Stimulated activated CD8-positive, alpha-beta memory T cell treated with anti-CD3 and anti-CD28 coated beads, Interleukin-2, amount 100 ng/mL, for 1 hour (primary cell): ENCODE measurements at places on chromosomes 7 and 10.

- no peak for DNase-seq
These were observed 2.7 kb downstream of the STMP1 start for GRCh38 chr7:135665042-135665441.

DNA sequence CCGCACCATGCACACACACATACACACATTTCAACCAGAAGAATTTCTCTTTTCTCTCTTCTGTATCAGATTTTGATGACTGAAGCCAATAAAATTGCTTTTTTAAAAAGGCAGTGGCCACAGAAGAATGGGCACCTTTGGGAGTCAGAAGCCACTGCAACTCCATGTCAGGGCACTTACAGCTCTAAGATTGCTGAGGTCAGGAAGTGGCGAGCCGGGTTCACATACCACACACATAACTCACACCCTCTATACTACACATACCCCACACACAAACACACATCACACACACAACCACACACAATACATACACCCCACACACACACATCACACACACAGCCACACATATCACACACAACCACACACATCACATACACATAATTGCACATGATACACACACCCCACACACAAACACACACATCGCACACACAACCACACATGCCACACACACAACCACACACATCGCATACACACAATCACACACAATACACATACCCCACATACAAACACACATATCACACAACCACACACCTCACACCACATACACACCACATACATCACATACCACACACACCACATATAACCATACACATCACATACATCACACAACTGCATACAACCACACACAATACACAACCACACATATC lies 31.2 kb downstream of the GPRIN2 start:
- no peak for DNase-seq

- DNase-seq = no peak
These were observed 12.8 kb upstream of the FMC1 start for GRCh38 chr7:139328375-139328774.

DNA sequence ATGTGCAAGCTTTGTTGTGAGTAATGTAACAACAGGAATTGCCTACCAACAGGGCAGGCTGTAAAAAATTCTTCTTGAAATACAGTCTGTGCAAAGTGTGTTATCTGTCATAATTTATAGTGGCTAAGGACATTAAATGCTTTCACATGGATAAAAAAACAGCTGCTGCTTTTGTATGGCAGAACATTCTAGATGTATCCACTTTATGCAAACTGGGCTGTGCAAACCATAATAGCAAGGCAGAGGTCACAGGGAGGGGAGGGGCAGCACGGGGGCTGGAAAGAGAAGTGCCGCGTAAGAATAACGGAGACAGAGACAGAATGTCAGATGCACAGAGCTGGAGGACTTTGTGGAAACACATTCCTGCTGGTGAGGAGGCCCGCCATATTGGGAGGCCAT lies 86.1 kb downstream of the VOPP1 start:
- no peak for DNase-seq

DNA sequence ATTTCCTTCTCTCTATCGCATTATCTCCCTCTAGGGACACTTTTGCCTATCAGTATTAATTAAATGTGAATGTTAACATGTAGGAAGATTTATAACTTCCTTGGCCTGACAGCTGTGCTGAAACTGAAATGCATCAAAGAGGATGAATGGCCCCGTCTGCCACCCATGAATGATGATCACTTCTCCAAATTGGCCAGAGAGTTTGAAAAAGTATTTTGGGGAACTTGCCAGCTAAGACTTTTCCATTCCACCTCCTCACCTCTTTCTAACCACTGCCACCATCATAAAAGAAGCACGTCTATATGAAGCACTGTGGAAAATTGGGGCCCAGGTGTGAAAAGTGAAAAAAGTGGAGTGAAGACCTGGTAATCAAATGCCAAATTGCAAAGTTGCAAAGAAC lies 25.4 kb upstream of the ST8SIA6 start:
- DNase-seq = no peak

DNA sequence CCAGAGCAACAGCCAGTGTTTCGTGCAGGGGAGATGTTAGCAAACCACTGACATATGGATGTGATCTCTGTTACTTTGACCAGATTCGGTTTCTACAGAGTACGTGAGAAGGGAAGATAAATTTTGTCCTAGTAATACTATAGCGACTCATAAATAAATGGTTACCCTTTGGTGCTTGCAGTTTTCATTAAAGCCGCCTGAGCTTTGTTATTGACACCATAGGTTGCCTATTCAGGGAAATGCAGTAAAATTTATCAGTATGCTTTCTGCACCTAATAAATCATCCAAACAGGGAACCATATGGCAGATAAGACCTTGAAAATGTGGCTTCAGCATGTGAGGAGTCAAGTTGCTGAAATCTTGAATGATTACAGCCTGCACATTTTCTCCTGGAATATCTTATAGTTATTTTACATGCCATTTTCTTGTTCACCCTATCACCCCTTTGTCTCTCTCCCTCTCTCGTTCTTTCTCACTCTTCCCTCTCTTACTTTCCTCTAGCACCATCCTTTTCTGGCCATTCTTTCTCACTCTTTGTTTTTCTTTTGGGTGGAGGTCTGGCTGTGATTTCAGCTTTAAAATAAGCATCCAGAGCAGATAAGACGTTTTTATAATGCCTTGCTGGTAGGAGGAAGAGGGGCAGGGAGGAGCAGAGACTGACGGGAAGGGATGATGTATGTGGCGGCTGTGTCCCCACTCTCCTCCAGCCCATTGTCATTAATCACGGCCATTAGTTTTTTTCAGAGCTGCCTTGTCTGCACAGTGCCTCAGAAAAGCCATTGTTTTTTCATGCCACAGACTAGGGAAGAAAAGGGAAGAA lies 182.5 kb downstream of the LRMDA start:
- DNase-seq = no peak

DNA sequence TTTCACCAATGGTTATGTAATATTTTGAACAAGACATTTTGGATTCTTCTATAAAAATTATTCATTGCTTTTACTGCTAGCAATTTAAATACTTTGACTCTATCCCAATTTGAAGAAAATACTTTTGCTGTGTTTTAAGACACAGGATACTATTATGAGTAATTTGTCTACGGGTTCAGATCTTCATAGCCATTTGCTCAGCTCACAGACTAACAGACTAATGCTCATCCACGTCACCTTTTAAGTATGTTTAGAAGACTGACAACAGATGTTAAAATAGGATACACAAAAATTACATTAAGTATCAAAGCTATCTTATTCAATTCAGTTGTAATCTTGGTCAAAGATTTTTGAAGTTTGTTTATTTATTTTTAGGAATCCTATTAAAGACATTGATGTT lies 251.3 kb upstream of the CHRM2 start:
- no peak for DNase-seq

DNA sequence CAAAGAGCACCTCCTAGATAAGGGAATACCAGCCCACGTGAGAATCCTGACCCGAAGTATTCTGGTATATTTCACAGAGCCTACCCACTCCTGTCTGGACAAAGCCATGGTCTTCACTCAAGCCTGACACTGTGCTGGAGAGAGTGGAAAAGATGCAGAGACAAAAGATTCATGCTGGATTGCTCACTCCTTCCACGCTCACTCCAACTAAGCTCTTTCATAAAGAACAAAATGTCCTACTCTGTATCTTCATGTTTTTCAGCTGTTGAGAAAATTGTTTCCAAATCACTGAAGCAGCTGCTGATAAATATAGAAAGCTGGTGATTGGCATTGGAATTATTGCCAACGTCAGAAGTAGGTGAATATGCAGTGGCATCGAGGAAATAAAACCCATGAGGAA lies 106.0 kb downstream of the ABLIM1 start:
- no peak for DNase-seq

DNA sequence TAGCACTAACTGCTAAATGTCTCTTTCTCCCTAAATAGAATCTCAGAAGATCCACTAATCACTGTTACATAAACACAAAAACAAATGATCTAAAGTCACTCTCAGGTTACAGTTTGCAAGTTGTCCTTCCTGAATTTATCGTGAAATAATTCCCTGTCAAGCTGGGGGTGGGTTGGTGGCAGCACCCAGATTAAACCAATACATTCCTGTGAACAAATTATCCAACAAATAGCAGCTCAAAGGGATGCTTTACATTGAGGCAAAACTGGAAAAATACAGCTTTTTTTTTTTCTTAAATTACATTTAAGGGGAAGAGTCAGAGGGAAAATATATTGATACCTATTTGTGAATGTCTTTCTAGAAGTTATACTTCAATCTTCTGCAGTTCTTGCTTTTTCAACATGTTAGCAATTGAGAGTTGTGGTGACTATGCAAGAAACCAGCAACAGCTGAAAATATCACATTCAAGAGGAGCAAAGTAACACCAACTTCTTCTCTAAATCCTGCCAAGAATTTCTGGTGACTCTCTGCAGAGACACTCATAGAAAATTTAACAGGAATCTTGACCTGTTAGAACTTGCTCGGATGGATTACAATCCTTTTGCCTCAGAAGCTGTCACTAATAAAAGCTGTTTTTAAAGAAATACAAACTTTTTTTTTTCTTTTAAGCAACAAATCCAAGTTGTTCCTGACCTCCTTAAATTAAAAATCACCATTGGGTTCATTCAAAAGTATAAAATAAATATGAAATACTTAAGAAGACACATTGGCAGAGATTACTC lies 18.9 kb downstream of the LMOD2 start:
- DNase-seq = no peak

DNA sequence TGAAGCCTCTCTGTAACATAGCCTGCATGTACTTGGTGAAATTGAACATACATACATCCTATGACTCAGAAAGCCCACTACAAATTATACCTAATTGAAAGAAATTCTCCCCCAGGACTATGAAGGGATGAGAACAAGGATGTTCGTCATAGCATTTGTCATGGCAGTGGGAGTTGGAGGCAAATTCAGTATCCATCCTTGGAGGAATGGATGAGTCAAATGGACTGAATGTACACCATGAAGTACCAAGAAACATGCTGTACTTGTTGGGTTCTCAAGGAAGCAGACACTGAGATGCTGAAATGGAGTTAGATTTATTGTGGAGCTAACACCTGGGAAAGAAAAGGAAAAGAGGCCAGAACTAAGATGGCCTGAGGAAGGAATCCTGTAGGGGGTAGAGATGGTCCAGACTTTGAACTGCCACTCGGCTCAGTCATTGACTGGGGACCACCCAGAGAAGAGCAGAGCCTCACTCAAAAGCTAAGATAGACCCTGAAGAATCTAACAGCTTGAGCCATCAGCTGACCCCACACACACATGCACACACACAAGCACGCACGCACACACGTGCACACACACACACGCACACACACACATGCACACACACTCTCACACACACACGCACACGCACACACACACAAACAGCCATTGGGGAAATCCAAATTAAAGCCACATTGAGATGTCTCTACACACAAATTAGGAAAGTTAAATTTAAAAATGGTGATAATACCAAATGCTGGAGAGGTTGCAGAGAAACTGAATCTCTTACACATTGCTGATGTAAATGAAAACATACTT lies 22.3 kb downstream of the AOC1 start:
- DNase-seq = no peak

DNA sequence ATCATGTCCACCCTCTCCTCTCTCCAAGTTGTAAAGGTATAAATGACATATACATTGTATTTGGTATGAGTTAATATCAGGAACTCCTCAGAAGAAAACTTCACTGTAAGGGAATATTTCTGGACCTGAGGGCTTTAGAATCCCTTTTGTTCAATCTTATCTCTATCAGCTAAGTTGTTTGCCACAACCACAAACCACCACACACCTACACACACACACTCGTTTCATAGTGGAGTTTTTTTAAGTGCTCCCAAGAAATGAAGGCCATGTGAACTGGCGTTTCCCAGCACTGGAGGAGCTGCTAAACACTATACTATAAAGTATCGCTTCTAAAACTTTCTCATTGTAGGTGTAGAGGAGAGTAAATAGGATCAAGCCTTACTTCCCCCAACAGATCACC lies 64.8 kb upstream of the GHITM start:
- no peak for DNase-seq

DNA sequence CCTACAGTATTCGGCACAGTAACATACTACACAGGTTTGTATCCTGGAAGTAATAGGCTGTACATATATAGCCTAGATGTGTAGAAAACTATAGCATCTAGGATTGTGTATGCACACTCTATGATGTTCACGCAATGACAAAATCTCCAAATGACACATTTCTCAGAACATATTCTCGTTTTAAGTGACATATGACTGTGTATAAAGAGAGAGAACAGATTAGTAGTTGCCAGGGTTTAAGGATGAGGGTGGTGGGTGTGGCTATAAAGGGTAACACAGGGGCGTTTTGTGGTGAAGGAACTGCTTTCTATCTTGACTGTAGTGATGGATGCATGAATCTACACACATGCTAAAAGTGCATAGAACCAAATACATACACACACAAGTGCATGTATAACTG lies 101.2 kb downstream of the ARL4A start:
- no peak for DNase-seq

- DNase-seq = no peak
These were observed 854.5 kb downstream of the GRM8 start for GRCh38 chr7:126398285-126398684.

GRCh38 chr7:76327610-76328009 lies 25.1 kb downstream of the HSPB1 start:
- DNase-seq = no peak

- no peak for DNase-seq
These were observed 267.2 kb downstream of the DIP2C start for GRCh38 chr10:422241-422640.

DNA sequence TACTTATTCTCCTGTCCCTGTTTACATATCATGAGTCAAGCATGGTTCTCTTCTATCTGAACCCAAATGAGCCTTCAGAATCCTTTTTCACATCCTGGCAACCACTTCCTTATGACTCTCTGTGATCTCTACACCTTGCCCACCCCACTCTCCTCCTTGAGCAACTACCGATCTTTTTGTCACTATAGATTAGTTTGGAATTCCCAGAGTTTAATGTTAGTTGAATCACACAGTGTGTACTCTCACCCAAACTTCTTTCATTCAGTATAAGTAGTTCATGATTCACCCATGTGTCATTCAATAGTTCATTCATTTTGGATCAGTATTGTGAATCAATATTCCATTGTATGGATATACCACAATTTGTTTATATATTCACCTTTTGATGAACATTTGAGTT lies 55.3 kb downstream of the TFAM start:
- no peak for DNase-seq
